ENCODE measurements at places on chromosomes 16 and 17.

DNA sequence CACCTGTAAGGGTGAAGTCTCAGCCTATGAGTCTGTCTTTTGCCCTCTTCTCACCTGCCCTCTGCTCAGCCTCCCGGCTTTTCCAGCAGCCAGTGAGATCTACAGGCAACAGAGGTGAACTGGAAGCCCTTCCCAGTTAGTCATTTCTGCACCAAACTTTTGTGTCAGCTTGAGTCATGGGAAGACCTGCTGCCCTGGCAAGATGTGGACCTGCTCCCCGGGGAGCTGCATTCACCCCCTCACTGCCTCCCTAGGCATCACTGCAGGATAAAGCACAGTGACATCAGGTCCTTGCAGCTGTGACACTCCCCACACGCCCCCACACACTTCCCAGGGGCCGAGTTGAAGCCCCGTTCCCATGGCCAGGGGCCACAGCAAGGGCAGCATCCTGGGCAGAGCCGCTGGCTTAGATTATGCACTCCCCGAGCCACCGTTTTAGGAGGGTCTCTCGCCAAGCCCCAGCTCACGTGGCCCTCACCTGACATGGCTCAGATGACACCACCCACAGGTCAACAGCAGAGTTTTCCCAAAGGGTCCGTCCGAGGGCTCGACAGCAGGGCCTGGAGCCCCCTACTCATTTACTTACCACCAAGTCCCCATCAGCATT is 6.5 kb upstream of the ABR start:
- DNase-seq: no peak

DNA sequence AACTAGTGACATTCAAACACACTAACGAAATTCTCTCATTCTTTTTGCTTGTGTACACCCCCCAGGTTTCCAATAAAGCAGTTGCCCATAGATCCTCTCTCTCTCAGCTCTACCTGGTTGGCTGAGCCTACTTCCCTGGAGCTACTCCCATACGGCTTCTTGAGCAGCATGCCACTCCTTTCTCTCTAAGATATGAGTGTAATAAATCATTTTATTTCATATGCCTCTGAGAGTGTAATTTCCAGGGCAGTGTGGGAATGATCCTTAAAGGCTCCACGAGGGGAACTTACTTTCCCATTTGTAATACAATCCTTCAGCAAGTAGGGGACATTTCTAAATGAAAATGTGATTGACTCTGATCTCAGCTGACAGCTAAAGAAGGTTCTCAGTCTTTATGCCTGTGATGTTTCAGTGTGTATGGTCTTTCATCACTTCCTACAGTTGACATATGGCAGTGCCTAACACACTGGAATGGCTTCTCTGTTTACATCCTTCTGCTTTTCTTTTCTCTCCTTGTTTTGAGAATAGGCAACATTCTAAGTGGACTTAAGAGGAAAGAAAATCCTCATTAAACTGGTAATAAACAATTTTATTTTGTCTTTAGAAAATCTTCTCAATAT is 1194.3 kb upstream of the CDH8 start:
- DNase-seq: no peak

DNA sequence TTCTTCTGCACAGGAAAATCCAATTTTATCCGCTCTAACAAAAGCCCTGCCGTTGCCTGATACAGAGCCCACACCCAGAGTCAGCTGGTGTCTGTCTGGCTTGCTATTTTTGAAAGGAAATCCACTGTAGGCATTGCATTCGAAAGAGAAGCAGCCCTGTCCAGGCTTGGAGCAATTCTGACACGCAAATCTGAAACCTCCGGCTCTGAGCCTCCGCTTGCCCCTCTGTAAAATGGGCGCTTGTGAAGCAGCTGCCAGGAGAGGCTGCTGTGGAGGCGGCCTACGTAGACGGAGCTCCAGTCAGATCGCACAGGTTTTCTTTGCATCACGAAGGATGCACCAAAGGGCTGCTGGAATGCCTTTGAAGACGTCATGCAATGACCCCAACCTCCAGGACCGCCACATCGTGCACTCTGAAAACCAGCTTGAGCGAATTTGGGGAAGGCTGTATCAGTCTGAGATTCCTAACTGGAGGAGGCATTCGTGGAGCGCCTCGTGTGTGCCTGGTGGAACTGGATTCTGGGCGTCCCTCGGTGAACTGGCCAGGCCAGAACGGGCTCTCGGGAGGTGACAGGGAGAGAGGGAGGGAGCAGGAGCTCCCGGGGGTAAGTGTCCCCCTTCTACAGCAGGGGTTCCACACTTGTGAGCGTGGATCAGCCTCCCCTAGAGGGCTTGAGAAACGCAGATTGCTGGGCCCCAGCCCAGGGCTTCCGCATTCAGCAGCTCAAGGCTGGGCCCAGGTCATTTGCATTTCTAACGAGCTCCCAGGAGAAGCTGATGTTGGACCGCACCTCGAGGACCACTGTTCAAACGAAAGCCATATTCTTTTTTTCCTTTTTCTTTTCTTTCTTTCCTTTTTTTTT is 215.5 kb downstream of the MRTFB start:
- DNase-seq: no peak

DNA sequence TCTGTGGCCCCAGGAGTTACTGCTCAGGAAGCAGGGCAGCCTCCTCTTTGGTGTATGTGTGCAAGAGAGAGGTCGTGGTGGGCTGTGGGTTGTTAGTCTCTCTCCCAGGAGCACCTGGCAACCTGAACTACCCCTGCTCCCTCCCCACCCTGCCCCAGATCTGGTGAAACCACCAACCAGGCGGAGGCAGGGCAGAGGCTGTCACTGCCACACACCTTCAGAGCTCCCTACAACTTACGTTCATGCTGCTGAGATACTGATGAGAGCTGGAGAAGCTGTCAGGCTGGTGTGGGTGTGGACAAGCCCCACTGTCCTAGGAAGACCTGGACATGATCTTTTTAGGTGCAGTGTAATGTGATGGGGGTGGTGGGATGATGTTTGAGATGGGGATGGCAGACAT is 24.3 kb downstream of the GOSR2 start:
- DNase-seq: no peak

GRCh38 chr16:85349365-85350145 is 237.3 kb upstream of the CIBAR2 start:
- DNase-seq: no peak

All from bone marrow (tissue), 2 donors.